Aorta (tissue), 5 donors: ENCODE measurements at places on chromosomes 12 and 14. TPM values are rescaled to one million over a fixed set of nuclear protein-coding genes. Genes with fewer than 3 reads are reported as not detected.

KLRK1 gene
- 1.5 TPM for polyA plus RNA-seq

IRAK3 gene
- polyA plus RNA-seq = 5.0 TPM

GRCh38 chr12:62827042-62827441, 107.9 kb downstream of the PPM1H start:
- no peak for DNase-seq

- no peak for DNase-seq
Measured at GRCh38 chr12:93427779-93428564, 13.8 kb downstream of the UBE2N start.

GRCh38 chr14:80146941-80147340, 64.4 kb downstream of the DIO2 start:
- no peak for DNase-seq
